Upper lobe of left lung (tissue), 6 donors: ENCODE measurements at places on chromosomes 3 and 15. TPM values are rescaled to one million over a fixed set of nuclear protein-coding genes. Genes with fewer than 3 reads are reported as not detected.

The MYZAP gene
- total RNA-seq, result 22.0 TPM

The RETNLB gene
- total RNA-seq, result not detected

The DISP2 gene
- total RNA-seq, result 3.5 TPM

The KBTBD13 gene
- not detected for total RNA-seq
